ENCODE measurements at places on chromosomes 5 and 9.

DNA sequence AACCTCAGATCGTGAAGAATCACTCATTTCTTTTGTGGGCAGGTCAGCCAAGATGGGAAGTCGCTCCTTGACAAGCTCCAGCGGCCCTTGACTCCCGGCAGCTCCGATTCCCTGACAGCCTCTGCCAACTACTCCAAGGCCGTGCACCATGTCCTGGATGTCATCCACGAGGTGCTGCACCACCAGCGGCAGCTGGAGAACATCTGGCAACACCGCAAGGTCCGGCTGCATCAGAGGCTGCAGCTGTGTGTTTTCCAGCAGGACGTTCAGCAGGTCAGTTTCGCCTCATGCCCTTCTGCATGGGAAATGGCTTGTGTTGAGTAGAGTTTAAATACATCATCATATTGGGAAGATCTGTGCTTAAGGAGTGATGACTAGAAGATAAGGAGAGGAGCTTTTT is 173.3 kb downstream of the TRIO start:
- no peak for DNase-seq

DNA sequence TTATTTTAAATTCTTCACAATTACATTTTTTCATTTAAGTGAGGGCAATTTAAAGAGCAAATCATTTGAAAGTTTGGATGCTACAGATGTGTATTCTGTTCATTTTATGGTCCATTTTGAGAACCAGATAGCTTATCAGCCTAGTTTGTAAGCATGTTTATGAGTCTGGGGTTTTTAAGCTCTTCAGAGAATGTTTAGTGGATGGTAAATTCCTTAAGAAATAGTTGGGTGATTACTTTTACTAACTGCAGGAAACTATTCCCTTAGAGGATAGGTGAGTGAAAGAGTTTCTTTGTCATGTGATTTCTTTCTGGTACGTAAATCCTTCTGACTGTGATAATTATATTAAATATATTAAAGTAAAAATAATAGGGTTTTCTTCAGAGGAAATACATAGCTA is 17.6 kb downstream of the RASGRF2 start:
- DNase-seq: no peak

- no peak for DNase-seq
Measured at GRCh38 chr9:128902351-128903078, 18.3 kb upstream of the PHYHD1 start.

GRCh38 chr9:109258481-109259302 is 62.2 kb downstream of the EPB41L4B start:
- DNase-seq: no peak

- DNase-seq: no peak
Measured at GRCh38 chr5:116452774-116453368, 121.8 kb downstream of the SEMA6A start.

DNA sequence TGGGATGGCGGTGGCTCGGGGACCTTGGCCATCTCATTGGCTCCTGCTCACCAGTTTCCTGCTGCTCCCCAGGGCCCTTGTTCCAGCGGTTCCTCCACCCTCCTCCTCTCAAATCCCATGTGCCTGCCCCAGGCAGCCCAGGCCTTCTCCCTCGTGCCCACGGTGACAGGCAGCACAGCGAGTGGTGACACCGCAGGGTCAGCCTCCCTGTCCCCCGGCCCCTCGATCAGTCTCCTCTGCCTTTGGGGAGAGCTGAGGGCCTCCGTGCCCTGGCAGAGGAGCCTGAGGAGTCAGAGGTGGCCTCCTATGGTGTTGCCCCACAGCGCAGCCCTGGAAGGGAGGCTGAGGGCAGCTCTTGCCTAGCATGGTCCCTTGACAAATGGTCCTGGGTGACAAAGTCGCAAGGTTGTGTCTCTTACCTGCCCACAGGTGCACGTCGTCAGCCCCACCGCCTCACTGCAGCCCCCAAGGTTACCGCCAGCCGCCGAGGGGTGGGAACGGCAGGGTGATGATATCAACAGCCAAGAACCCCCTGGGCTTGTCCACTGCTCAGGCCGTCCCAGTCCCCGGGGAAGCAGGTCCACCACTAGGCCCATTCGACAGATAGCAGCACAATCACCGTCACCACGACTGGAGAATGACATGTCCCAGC is 49.8 kb downstream of the NEK6 start:
- no peak for DNase-seq

DNA sequence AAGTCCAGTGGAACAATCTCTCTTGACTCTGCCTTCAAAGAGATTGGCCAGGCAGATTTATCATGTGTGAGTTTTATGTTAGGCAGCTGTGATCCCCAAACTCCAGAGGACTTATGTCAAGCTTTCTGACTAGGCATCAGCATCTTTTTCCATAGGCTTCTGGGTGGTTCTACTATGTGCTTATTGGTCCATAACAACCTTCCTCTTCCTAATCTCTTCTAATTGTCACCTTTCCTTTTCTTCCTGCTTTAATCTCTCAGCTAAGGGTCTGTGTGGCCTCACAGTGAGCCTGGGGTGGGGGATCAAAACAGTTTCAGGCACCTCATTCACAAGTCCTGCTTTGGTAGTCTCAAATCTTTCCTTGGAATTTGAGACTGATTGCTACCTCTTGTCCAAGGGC is 170.9 kb upstream of the CHD1 start:
- DNase-seq: no peak

DNA sequence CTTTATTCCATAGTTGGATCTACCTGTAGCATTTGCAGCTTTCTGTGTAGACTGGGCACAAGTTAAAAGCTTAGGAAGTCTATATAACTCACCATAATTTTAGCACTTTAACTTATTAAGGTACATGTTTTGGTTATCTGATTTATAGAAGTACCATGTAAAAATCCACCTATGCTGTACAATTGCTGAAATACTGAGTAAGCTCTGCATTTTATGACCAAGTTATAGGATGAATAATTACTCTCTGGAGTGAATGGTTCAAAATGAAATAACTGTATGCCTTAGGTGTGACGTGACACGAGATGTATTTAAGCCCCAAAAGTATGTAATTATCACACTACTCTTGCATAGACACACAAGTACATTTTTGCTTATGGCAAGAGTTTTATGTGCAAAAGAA is 22.1 kb downstream of the ZSWIM6 start:
- DNase-seq: no peak

- no peak for DNase-seq
Measured at GRCh38 chr9:97907632-97908031, 14.7 kb downstream of the TRMO start.

- no peak for DNase-seq
Measured at GRCh38 chr5:141032626-141033025, 18.5 kb upstream of the PCDHB1 start.

GRCh38 chr9:128689293-128689774 is 312 bp downstream of the SET start:
- peak; percentile 55 for DNase-seq
